ENCODE measurements at places on chromosomes 16 and 17.

DNA sequence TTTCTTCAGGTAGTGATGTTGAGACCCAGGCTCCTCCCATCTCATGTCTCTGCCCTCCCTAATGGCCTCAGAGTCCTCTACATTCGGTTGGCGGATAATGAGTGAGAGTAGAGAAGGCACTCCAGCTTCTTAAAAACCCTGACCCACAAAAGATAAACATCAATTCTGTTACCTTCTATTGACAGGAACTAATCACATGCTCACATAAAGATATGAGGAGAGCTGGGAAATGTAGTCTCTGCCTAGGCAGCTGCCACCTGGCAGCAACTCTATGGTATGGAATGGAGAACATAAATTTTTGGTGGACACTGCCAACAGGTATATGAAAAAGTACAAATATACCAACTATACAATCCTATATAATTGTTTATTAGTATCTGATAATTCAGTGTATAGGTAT lies 110.7 kb upstream of the HLF start:
- no peak for DNase-seq

- DNase-seq: no peak
These were observed 259.8 kb upstream of the MON1B start for GRCh38 chr16:76931186-76931585.

DNA sequence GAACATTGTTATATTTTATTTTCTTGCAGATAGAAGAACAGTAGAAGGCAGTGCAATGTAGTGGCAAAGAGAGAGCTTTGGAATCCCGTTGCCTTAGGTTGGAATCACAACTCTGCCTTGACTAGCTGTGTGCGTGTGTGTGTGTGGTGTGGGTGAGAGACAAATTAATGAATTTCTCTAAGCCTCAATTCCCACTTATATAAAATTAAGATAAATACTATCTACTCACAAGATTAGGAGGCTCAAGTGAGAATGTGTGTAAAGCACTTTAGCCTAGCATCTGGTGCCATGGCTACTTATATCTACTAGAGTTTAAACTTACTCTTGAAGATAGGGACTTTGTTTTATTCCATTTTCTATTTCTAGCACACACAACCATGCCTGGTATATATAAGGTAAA lies 12.8 kb downstream of the CPD start:
- DNase-seq: no peak

- DNase-seq: no peak
These were observed at the start of gene NOG for GRCh38 chr17:56593646-56594319. TSS of gene NOG (plus strand) at chr17:56593699. CDS start at chr17:56594224, 525 bp downstream.

GRCh38 chr17:11340803-11341202 lies 99.8 kb downstream of the SHISA6 start:
- no peak for DNase-seq

DNA sequence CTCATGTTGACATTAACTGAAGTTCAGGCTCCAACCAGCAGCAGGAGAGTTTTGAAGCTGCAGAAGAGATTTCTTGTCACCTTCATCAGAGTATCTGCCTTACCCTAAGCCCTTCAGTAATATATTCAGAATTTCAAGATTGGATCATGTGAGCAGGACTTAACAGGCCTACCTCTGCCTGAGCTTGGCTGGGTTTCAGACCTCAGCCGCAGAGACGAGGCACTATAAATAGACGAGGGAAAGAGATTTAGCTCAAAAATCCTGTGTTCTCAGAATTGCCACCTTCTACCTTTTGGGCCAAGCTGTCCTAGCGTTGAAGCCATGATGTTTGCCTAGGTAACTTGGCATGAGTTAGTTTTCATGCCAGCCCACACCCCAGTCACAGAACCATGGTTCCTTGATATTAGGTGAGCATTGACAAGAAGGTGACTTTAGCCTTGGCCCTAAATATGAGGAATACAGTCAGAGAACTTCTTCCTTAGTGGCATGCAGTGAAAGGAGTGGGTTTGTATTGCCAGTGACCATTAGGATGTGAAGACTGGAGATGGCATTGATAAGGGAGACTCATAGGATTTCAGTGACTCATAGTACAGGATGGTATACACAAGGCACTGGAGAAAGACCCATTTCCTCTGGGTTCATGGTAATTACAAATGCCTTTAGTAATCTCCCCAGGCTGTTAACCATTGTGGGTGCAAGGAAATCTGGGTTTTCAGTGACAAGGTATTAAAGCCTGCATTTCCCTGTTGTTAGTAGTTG lies 224.3 kb downstream of the MSI2 start:
- DNase-seq: no peak

DNA sequence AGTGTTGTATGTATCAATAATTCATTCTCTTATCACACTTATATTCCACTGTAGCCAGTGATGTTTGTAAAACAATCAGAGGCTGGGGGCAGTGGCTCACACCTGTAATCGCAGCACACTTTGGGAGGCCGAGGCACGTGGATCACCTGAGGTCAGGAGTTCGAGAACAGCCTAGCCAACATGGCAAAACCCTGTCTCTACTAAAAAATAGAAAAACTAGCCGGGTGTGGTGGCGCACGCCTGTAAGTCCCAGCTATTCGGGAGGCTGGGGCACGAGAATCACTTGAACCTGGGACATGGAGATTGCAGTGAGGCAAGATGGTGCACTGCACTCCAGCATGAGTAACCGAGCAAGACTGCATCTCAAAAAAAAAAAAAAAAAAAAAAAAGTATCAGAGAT lies 217.0 kb downstream of the CPPED1 start:
- DNase-seq: no peak

GRCh38 chr17:74591503-74591902 lies 580 bp downstream of the CD300LD start:
- no peak for DNase-seq

GRCh38 chr16:3214904-3215600 lies 19.9 kb downstream of the ZNF200 start:
- DNase-seq: no peak

DNA sequence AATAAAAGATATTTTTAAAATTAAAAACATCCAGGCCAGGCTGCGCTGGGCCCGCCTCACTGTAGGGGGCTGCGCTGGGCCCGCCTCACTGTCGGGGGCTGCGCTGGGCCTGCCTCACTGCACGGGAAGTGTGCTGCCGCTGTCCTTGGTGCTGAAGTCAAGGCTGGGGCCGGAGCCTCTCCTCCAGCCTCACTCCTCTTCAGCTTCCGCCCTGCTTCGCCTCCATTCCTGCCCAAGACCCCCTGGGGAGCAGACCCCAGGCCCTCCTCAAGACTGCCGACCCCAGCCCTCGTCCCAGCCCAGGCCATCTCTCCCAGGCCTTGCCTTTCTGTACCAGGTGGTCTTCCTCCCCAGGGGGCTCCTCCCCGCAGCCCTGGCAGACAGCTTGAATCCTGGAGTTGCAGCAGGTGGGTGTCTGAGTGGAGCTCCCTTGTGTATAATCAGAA lies 26.2 kb downstream of the ENDOV start:
- DNase-seq: no peak

- DNase-seq: no peak
These were observed 10.0 kb downstream of the PITPNC1 start for GRCh38 chr17:67386965-67387551.

- DNase-seq: no peak
These were observed 17.3 kb upstream of the SPN start for GRCh38 chr16:29645694-29646187.

DNA sequence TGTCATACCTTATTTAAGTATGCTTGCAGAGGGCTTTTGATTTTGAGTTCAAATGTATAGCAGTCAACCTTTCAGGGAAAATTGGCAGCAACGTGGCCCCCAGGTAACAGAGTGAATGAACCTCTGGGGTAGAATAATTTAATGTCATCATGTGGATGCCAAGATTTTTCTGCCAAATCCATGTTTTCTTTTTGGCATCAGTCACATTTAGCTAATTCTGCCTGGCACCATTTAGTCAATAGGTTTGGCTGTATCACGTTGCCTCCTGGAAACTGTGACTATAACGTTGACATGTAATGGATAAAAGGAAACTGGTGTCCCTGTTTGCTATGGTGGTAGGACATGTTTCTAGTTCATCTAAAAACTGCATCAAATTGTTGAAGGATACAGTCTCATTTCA lies 115.5 kb downstream of the HS3ST2 start:
- no peak for DNase-seq

- peak; percentile 67 for DNase-seq
These were observed 463.8 kb upstream of the HSBP1 start for GRCh38 chr16:83343935-83344366.

- DNase-seq: peak; percentile 36
These were observed at the start of gene SMARCE1 for GRCh38 chr17:40647624-40648383. TSS of gene SMARCE1 (minus strand) at chr17:40647818. CDS start at chr17:40645802, 2,016 bp downstream.

GRCh38 chr16:57823836-57824235 lies 21.5 kb upstream of the KIFC3 start:
- no peak for DNase-seq

DNA sequence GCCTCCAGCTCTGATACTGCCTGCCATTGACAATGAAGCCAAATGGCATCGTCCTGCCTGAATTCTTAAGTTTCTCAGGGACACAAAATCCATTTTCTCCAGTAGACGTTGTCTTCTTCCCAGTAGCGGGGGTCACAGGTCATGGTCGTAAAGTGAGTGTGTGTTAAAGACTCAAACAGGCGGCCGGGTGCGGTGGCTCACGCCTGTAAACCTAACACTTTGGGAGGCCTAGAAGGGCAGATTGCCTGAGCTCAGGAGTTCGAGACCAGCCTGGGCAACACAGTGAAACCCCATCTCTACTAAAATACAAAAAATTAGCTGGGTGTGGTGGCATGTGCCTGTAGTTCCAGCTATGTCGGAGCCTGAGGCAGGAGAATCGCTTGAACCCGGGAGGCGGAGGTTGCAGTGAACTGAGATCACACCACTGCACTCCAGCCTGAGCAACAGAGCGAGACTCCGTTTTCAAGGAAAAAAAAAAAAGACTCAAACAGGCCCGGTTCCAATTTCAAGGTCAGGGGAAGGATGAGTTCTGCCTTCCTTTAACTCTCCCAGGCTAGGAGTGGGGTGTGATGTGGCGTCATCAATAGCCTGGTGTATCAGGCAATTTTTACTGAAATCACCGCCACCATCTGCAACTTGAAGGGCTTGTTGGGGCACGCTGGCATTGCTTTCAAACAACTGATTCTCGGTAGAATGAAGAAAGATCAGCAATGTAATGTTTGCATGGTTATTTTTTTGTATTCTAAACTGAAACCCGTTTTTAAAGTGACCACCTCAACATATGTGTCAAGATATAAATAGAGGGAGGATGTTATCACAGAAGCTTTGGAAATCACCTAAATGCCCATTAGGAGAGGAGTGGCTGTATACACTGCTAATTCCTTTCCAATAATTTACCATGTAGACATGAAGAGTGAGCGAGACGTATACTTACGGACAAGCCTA lies 91.0 kb downstream of the WSCD1 start:
- no peak for DNase-seq

- no peak for DNase-seq
These were observed 953 bp downstream of the TBX6 start for GRCh38 chr16:30090610-30091331.

GRCh38 chr16:68644296-68644695 lies 814 bp upstream of the CDH3 start:
- DNase-seq: no peak

- DNase-seq: no peak
These were observed 322.4 kb downstream of the CBLN1 start for GRCh38 chr16:48959204-48959603.

- DNase-seq: peak; percentile 13
These were observed at the start of gene TEKT3 for GRCh38 chr17:15341385-15341849. TSS of gene TEKT3 (minus strand) at chr17:15341597. CDS start at chr17:15331585, 10,012 bp downstream.

DNA sequence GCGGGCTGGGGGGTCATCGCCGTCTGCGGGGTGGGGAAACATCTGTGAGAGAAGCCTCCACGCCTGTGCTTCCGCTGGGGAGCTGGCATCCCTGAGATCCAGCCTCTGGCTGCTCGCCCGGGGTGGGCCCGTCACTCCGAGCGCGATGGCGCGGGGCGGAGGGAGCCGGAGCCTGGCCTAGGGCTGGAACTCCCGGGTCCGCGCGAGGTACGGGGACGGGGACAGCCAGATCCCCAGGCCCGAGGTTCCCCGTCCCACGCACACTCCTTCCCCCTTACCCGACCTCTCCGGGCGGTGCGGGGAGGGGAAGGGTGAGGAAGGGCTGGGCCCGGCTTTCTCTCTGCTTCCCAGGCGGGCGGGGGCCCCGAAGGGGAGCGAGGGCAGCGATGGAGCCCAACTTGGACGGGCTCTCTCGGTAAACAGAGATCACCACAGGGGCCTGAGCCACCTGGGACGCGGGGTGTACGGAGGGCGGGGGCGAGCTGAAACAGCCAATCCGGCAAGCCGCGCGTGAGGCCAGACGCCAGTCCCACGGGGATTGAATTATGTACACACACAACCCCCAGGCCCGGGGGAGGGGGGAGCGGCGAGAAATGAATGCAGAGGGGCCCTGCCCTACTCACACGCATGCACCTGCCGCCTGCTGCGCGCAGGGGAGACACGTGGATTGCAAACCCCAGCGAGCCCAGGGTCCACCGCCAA lies at the start of gene SLC16A11:
Gene SLC16A11, minus strand, starts transcription at position 596 of the 702 bp plus-strand sequence. Its CDS starts 579 bp downstream, at position 17.
- no peak for DNase-seq

GRCh38 chr17:7077911-7078546 lies 2.0 kb downstream of the CLEC10A start:
- DNase-seq: no peak

DNA sequence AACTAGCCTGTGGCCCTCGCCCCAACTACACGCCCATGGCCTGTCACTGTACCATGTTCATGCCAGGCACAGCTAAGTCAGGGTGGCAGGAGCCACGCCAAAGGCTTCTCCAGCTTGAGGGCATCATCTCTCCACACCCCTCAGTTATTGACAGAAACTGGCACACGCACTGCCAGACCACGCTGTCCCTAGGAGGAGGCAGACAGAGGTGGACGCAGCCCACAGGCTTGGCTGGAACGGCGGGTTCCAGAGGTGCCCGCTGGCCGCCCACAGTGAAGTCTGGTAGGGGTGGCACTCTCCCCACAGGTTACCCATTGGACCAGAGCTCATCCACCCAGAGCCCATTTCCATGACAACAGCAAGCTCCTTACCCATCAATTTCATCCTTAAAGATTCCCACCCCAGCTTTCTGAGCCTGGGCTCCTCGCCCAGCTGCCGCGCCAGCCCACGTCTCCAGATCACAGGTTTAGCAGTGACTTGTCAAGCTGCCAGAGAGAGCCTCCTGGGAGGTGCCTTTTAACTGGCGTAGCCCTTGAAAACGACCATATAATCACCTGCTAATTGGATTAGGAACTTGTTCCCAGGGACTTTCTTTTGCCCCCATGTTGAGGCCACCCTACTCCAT lies 27.9 kb downstream of the RPRML start:
- no peak for DNase-seq

All from skeletal muscle cell (primary cell).